NCI-H345 (cell line): ENCODE measurements at places on chromosomes 16 and 17.

DNA sequence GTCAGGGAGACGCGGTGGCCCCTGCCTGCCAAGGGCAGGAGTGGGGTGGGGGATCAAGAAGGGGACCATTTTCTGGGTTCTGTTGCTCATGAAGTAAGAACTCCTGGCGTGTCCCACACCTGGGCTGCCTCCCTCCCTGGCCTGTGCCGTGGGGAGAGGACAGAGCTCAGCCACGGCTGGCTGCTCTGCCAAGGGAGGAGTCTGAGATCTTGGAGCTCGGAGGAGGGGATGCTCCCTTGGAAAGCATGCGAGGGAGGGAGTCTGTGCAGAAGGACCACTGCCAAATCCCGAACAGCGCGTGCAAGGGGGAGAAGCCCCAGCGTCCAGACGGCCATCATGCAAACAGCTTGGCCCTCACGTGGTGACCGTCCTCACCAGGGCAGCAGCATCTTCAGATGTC is 64.2 kb upstream of the ZNF469 start:
- no peak for DNase-seq

DNA sequence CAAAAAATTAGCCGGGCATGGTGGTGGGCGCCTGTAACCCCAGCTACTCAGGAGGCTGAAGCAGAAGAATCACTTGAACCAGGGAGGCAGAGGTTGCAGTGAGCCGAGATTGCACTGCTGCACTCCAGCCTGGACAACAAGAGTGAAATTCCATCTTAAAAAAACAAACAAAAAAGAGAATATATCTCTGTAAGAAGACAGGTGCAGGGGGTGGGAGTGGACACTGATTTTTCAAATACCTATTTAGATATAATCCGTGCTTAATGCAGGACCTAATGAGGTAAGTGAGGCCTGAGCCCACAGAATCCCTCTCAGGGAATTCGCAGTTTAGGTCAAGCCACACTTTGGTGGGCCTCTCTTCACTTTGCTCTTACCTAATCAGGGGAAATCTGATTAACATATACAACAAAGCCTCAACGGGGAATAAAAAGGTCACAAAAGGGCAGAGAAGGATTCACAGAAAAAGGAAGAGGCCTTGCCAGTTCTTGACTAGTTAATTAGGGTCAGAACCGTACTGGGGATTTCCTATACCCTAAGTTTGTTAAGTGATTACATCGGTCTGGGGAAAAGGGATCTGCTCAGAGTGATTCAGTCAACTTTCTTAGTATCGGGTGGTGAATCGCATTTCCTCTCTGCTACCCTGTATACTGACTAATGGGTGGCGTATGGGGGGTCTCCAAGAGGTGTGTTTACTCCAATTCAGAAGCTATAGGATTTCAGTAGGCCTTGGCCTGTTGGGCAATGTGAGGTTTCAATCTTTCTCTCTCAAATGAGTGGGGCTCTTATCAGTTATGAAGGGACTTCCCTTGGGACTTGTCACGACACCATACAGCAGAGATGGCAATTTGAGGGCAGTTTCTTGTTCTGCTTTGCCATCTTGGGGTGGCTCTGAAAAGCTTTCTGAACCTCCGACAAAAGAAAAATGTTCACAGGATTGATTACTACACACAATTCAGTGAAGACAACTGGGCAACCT is 1.9 kb upstream of the NFAT5 start:
- no peak for DNase-seq

DNA sequence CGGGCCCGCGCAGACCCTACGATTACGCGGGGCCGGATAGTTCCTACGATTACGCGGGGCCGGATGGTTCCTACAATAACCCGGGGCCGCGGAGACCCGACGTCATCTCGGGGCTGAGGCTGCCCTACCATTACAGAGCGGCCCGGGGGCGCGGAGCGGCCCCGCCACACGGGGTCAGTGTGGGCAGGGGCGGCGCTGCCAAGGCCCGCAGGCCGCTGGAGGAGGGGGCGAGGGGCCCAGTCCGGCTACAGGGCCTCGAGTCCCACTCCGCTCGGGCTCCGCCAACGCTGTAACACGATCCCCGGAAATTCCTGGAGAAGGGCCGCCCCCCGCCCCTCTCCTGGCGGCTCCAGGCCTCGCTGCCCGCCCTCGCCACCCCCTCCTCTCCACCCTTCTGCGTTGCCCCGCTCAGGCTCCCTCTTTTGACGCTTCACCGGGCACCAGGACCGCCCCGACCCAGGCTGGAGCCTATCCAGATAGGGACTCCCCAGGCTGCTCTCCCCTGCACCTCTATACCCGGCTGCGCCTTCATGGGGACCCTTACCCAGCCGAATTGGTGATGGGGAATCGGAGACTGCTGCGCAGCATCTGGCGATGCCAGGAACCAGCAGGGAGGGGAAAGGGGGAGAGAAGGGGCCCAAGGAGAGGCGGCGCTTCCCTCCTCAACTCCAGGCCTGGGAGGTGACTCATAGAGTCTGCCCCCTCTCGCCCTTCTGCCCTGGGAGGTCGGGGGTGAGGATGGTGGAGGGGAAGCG is at the start of gene RAB34:
RAB34 (minus strand) TSS at position 291 of the 755 bp plus-strand sequence. CDS start 602 bp downstream, outside the sequence.
- no peak for DNase-seq

DNA sequence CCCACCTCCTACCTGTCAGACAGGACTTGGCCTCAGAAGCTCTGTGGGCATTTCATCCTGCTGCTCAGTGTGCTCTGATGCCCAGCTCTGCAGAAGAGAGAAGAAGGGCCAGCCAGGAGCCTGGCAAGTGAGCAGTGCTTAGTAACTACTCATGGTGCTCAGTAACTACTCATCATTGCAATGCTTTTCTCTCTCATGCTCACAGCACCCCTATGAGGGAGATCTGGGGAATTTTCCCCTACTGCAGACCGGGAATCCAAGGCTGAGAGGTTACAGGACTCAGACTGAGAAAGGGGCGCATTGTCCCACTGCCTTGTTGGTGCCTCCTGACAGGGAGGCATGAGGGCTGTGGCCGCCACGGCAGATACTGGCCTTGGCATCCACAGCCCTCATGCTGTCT is 261.1 kb downstream of the C16orf95 start:
- DNase-seq = no peak

DNA sequence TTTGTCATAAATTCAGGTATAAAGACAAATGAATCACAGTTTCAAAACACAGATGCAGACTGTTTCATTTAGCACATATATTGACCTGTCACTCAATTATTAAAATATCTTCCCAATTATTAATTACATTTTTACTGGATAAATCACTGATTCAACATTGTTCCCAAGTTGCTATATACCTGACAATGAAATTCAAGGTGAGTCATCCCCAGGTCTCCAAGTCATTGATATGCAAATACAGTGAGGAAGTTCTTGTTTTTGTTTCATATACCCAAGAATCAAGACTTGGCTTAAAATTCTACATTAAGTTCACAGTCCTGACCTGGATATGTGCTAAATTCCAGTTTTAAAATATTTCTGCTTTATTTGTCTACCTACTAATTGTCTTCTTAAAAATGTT is 599.3 kb upstream of the PSMD7 start:
- DNase-seq = no peak

DNA sequence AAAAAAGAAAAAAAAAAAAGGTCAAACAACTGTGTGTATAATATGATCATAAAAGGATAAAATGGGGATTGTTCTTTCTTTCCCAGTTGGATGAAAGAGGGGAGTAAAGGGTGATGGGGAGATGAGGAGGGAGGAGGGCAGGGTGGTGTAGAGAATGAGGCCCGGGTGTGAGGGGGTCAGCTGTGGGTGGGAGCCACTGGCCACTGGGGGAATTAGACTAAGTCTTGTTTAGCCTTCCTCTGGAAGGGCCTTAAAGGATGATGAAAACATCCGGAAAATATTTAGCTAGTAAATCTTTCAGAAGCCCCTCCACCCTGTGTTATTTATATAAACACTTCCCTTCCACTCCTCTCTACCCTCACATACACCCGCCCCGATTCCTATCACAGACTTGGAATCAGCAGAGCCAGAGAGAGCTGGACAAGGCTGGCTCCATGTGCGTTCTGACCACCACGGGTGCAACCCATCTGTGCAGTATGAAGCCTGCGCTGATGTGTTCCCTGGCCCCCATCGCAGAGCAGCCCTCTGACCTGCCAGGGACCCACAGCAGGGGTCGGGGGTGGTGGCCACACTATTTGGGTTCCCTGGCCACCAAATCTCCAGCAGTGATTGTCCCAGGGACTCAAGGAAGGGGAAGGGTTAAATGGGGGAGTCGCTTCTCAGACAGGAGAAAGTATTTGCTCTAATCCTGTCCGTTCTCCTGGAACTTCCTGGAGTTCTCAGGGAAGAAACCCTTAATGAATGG is 72.7 kb downstream of the GAS7 start:
- DNase-seq = no peak

DNA sequence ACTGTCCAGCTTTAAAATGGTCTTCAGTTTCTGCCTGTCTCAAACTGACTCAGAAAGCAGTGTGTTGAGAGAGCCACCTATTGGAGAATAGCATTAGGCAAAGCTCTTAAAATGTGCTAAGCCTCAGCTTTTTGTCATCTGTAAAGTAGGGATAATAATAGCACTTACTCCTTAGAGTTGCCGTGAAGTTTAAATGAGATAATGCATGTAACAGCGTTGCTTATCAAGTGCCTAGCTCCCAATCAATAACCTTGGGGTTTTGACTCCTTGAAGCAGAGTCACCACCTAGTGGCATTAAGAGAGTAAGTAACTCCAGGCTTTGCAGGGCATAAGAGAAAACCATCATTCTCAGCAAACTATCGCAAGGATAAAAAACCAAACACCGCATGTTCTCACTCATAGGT is 163.3 kb downstream of the HS3ST2 start:
- no peak for DNase-seq

- DNase-seq = no peak
Observed at GRCh38 chr16:72588551-72588950, 416.6 kb upstream of the PMFBP1 start.

DNA sequence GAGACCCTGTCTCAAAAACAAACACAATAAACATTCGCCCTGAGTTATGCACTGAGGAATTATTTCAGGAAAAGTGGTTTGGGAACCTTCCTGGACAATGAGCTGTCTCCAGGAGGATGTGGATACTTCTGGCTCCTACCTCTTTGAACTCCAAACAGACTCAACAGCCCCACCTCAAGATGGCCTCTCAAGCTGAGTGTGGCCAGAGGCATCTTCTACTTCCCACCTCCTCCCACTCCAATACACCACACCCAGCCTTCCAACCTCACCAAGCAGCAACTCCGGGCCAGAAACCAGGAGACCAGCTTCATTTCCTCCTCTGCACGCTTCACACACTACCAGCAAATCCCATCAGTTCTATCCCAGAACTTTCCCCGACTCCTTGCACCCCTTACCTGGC is 11.6 kb downstream of the HBQ1 start:
- no peak for DNase-seq

- no peak for DNase-seq
Observed at GRCh38 chr17:58996968-58997367, 109.7 kb downstream of the TRIM37 start.

GRCh38 chr17:79573196-79573896 is 37.5 kb downstream of the RBFOX3 start:
- peak; percentile 47 for DNase-seq

DNA sequence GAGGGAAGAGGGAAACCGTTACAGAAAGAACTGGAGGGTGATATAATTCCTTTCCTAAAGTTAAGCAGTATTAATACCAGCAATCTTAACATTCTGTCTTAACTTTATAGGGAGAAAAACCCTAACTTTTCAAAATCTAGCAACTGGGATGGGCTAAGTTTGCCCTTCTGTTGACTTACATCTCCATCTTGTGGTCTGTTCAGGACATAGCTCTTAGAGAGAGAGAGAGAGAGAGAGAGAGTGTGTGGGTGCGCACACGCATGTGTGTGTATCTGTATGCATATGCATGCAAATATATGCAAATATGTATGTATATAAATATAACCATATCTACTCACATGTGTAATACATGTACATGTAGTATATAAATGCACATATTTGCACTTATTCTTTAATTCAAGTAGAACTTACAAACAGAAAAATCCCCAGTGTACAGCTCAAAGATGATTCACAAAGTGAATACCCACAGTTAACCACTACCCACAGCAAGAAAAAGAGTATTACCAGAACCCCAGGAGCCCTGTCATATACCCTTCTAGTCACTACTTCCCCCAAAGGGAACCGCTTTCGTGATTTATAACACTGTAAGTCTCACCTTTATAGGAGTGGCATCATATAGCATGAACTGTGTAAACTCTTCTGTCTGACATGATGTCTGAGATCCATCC is 46.5 kb downstream of the STX8 start:
- no peak for DNase-seq

- DNase-seq = no peak
Observed at GRCh38 chr17:60229188-60229802, 79.5 kb downstream of the CA4 start.

DNA sequence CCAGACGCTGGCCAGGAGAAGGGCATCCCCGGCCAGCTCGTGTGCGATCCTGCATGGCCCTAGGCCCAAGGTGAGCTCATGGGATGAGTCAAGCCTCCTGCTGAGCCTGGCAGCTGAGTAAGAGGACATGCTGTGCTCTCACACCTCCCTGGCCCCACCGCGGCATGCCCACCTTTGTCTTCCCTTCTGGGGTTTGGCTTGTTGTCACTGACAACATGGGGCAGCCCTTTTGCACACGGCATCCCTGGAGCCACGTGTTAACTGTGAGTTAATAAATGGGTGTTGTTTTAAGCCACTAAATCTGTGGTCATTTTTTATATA is 8.9 kb upstream of the TNS4 start:
- DNase-seq = peak; percentile 19

DNA sequence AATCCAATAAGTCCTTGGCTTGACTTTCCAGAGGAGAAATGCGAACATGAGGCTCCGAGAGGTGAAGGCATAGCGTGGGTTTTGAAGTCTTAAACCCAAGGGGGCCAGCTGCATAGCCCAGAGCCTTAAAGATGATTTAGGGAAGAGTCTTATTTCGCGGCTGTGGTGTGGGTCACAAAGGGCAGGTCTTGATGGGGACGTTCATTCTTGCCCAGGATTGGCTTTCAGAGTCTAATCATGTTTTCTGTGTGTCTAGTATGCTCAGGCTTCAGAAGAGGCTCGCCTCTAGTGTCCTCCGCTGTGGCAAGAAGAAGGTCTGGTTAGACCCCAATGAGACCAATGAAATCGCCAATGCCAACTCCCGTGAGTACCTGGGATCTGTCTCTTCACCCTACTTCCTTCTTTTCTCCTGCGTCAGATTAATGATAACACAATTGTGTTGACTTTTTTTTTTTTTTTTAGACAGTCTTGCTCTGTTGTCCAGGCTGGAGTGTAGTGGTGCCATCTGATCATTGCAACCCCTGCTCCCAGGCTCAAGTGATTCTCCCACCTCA is 951 bp downstream of the RPL19 start:
- DNase-seq = no peak

- DNase-seq = no peak
Observed at GRCh38 chr16:11354407-11354732, 9.1 kb downstream of the RMI2 start.

DNA sequence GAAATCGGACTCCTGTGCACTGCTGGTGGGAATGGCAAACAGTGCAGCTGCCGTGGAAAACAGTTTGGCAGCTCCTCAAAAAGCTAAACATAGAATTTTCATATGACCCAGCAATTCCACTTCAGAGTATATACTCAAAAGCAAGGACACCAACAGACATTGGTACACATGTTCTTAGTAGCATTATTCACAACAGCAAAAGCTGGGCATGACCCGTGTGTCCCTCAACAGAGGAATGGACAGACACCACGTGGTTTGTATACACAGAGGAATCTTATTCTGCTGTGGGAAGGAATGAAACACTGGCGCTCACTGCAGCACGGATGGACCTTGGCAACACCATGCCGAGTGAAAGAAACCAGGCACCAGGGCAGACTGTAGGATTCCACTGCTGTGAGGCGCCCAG is 16.0 kb downstream of the NPTX1 start:
- DNase-seq = no peak

- no peak for DNase-seq
Observed at GRCh38 chr16:64238571-64238970, 883.3 kb downstream of the CDH11 start.
